SIG-M5 (cell line): ENCODE measurements at places on chromosomes 16 and 17.

- no peak for DNase-seq
These were observed at the start of gene CCNF for GRCh38 chr16:2429034-2429770. CCNF (plus strand) TSS chr16:2429447; CDS start chr16:2429482, 35 bp downstream.

DNA sequence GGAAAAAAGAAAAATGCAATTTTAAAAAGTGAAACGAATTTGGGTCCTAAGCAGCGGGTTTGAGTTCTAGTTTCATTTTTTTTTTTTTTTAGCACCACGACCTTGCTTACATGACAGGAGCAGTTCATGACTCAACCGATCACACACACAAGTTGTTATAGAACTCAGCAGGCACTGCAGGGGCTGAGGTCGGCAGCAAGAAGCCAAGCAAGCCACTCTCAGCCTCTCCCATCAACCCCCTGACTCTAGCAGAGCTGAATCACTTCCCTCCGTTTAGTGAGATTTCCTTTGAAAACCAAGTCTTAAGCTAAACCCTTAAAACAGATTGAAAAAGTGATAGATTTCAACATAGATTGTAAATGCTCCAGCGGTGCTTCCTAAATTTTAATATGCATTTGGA, 520.8 kb downstream of the HAPSTR1 start:
- no peak for DNase-seq

GRCh38 chr16:59046335-59046734, 312.2 kb upstream of the GOT2 start:
- no peak for DNase-seq

GRCh38 chr17:76791053-76791980, 53.4 kb downstream of the MFSD11 start:
- no peak for DNase-seq

DNA sequence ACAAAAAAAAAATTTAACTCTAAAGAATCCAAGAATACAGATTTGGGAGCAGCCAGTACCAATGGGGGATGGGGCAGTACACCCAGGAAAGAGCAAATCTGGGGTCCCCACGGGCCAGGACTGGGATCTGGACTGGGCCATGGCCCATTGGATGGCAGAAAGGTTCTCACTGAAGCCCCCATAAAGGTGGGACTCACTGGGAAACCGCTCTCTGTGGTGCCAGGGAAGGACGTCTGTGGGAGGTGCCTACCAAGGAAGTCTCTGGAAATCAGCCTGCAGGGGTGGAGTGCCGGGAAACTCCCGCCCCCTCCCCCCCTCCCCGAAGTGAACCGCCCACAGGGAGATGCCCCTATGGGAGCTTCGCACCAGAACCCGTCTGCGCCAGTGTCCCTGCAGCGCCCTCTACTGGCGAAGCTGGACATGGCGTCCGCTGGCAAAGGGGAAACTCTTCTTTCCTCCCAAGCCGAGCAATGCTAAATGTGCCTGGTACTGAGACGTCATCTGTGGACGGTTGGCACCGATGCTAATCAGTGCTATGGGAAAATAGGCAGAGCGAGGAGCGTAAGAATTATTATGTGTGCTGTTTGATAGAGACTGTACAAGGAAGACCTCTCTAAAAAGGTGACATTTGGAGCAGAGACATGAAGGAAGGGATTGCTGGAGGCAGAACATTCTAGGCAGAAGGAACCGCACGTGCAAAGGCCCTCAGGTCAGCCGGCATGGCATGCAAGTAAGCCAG, 671.1 kb downstream of the WWOX start:
- no peak for DNase-seq

DNA sequence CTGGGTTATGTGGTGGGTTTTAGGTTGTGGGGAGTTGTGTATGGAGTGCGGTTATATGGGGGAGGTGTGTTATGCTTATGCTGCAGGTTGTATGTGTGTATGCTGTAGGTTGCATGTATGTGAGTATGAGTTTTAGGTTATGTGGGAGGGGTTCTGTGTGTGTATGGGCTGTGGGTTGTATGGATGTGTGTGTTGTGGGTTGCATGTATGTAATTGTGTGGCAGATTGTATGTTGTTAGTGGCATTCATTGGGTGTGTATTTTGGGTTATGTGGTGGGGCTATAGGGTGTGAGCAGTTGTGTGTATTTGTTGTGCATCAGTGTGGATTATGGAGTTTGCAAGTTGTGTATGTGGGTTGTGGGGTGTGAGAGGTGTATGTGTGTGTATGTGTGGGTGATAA, 277.4 kb downstream of the NPIPA8 start:
- no peak for DNase-seq

DNA sequence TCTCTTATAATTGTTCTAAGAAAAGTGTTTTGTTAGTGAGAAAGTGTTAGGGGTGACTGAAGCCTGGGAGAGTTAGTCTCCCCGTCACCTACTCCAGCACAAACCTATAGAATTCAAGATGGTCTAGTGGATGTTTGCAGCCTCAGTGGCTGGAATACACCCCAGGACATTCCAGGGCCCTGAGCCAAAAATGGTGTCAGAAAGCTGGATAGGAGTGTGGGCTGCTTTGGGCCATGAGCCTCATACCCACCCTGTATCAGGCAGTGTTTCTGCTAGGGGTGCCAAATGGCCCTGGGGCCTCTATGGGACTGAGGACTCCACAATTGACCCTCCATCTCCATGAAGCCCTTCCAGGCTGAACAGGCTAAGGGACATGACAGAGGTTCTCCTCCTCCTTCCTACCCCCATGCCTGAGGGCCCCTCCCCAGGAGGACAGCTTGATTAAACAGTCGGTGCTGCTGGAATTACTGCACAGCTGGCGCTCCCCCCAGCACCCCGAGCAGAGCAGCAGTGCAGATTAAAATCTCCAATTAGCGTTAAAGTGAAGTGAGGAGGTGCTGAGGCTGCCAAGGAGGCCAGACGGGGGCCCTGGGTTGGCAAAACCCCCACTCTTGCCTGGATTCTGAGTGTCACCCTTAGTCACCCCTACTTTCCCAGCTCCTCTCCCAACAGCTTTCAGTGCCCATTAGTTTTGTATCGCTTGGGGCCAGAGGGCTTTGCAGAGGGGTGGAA, 59.1 kb downstream of the NEUROD2 start:
- DNase-seq, result no peak

DNA sequence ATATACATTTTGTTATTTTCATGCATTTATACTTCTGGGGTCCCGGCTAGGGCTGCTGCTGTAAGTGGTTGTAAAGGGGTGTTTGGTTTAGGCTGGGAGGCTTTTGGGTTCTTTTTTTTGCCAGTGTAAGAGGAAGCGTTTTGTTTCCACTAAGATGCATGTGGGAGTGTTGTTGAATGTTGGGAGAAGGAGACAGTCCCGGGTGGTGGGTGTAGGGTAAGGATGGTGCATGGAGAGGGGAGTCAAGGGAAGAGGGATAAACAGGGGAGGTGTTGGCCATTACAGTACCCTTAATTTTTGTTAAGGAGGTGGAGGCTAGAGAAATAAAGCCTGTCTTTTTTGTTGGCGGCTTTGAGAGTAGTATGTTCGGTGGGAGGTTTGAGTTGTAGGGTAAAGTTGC, 8.4 kb upstream of the ZNF747 start:
- no peak for DNase-seq

DNA sequence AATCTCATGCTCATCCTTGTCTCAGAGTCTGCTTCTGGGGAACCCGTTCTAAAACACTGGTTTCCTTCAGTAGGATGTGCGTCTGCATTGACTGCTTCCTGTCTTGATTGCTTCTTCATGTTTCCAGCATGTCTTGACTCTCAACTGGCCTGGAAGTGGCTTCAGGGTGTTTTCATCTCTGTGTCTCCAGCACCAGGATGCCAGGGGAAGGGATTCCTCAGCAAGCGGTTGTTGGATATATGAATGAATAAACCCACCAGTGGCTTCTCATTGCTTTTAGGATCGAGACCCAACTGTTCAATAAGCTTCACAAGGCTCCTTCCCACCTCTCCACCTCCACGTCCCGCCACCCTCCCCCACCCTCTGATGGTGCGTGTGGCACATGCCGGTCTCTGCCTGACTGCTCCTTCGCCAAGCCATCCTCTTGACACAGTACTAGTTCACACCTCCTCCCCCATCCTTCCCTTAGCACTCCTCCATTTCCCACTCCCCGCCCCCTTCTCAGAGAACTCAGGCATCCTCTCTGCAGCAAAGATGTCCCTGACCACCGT, 14.1 kb upstream of the TNS4 start:
- no peak for DNase-seq

GRCh38 chr16:88479793-88480760, 27.0 kb downstream of the ZFPM1 start:
- DNase-seq, result no peak

DNA sequence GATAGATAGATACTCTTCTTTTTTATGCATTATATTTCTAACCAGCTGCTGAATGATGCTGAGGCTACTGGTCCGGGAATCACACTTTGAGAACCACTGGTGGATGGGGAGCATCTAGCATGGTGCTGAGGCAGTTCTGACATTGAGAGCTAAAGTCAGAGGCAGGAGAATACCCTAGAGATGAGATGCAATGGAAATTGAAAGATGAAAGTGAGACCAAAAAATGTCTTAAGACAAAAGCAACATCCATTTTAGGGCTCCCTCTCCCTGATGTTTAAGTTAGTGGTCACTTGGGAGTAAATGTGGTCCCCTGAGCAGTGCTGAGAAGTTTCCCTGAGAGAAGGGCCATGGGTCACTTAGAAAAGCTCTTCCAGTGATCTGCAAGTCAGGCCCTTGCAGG, 6.8 kb downstream of the PCTP start:
- no peak for DNase-seq

DNA sequence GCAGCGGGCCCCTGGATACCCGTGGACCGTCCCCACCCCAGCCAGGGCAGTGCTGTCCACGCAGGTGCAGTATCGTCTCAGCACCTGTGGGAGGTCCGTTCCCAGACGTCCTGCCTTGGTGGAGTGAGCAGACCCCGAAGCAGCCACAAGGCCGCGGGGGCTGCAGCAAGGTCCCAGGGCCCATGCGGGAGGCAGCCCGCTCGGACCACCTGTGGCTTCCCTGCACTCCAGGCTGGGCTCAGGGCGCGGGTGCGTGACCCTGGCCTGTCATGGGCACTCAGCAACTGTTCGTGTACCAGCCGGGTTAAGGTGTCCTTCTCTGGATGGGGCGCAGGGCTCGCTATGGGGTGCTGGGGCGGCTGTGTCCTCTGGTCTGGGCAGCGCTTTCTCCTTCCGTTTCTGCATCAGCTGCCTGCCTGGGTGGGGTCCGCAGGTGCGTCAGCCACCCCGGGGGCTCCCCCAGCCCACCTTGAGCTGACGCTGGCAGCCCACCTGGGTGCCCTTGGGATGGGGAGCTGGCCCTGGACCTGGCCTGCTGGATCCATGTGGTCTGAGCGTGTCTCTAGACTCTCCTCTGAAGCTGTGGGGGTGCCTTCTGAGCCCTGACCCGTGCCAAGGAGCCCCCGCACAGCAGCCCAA, 18.4 kb downstream of the BAHCC1 start:
- no peak for DNase-seq

GRCh38 chr17:7782240-7782639, 51.8 kb upstream of the KDM6B start:
- no peak for DNase-seq

DNA sequence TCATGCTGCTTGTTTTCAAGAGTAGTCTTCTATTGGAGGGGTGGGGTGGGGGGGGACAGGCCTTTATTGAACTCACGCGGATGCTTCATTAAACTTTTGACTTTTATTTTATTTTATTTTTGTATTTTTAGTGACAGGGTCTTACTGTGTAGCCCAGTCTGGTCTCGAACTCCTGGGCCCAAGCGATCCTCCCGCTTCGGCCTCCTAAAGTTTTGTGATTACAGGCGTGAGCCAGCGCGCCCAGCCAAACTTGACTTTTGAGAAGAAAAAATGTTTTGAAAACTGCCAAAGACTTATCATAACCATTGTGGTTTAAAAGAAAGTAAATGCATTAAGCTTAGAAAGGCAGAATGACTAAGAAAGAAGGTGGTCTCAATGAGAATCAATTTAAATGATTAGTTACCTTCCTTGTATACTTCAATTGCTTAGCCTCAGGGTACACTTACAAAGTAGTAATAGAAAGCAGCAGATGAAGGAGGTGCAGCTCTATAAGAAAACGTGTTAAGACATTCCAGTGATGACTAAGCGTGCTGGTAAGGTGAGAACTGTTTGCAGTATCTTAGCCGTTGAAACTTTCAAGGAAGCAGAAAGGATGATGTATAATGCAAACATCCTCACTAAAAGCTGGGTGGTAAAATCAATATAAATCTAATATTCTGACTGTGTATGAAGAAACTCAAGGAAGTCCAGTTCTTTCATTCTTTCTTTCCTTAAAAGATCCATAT, 1.2 kb downstream of the AP2B1 start:
- DNase-seq, result no peak

DNA sequence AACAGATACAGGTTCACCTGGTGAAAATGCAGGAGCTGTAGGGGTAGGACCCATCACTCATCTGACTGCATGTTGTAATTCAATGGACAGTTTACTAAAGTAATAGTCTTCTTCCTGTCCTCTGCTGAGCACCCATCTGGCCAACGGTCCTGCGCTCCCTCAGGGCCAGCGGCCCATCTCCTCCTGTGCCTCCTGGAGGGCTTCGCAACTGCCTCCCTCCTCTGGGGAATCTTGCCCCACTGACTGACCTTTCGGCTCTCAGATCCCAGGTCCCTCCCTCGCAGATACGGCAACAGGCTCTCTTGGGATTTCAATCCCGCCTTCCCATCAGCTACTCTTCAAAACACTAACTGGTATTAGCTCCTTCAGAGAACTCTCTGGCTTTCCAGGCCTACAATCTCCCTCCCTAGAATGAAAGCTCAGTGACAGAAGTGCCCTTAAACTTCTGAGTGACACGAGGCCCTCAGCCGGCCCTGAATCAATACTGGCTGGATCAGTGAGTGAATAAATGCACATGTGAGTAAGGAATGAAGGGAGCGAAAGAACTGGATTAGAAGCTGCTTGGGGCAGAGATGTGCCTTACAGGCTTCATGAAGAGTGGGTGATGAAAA, 1.3 kb downstream of the PEMT start:
- no peak for DNase-seq

DNA sequence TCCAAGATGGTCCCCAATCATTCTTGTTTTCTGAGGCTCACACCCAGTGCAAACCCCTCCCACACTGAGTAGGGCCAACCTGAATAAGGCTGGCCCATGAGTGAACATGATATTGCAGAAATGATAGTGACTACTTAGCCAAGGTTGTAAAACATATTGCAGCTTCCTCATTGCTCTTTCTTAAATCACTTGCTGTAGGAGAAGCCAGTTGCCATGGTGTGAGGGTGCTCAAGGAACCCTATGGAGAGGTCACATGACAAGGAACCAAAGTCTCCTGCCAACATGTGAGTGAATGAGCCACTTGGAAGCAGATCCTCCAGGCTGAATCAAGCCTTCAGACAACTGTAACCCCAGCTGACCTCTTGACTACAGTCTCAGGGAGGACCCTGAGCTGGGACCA, 191.4 kb downstream of the RGS9 start:
- DNase-seq, result no peak

GRCh38 chr17:81400154-81400977, 5.1 kb downstream of the BAHCC1 start:
- DNase-seq, result no peak
